ENCODE measurements at places on chromosomes 5 and 9.

GRCh38 chr9:80085668-80086067, 513.9 kb downstream of the TLE4 start:
- DNase-seq: no peak

- no peak for DNase-seq
Measured at GRCh38 chr9:120648581-120649197, 65.6 kb downstream of the MEGF9 start.

DNA sequence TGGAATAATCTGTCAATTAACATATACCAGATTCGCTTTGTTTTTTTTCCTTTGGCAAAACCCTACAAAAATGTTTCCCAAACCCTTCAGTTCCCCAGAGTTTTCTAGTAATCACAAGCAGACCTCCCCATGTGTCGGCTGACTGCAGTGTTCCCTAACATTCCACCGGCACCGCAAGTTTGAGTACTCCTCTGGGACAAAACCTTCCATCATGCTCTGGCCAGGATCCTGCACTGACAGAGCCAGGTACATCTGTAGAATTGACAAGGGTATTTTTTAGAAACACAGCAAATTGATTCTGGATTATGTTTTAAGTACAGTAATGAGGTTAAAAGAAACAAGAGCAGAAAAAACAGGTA, 174.7 kb downstream of the GAS1 start:
- DNase-seq: no peak

- DNase-seq: no peak
Measured at GRCh38 chr9:106156465-106156864, 462.1 kb downstream of the TMEM38B start.

GRCh38 chr5:168950241-168950951, 350.5 kb downstream of the SLIT3 start:
- DNase-seq: no peak

- DNase-seq: no peak
Measured at GRCh38 chr5:180367991-180368390, 14.9 kb upstream of the GFPT2 start.

DNA sequence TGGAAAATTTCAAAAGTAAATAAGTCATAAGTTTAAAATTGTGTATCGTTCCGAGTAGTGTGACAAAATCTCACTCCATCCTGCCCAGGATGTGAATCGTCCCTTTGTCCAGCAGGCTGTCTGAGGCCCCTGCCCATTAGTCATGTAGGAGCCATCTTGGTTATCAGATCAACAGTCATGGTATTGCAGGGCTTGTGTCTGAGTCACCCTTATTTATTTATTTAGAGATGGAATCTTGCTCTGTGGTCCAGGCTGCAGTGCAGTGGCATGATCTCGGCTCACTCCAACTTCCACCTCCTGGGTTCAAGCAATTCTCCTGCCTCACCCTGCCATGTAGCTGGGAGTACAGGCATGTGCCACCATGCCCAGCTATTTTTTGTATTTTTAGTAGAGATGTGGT, 30.2 kb downstream of the ITGA2 start:
- no peak for DNase-seq

GRCh38 chr9:111743275-111743674, 51.5 kb downstream of the SHOC1 start:
- no peak for DNase-seq

Measured in NCI-H2081 treated with DMSO at 0.1 percent for 48 hours (cell line).